Endodermal cell (in vitro differentiated cells): ENCODE measurements at places on chromosomes 13 and 19.

- DNase-seq: no peak
Measured at GRCh38 chr13:100245104-100245503, 156.2 kb downstream of the PCCA start.

DNA sequence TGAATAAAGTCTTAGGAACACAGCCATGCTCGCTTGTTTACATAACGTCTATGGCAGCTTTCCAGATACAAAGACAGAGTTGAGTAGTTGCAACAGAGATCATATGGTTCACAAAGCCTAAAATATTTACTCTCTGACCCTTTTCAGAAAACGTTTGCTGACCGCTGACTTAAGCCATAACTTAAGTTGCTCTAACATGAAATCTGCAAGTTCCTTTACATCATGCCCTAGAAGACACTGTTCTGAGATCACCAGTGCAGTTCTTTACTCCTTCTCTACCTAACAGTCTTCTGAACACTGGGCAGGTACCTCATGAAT is 166.4 kb downstream of the DCLK1 start:
- no peak for DNase-seq

- DNase-seq: no peak
Measured at GRCh38 chr13:74074723-74075122, 59.5 kb downstream of the KLF12 start.

DNA sequence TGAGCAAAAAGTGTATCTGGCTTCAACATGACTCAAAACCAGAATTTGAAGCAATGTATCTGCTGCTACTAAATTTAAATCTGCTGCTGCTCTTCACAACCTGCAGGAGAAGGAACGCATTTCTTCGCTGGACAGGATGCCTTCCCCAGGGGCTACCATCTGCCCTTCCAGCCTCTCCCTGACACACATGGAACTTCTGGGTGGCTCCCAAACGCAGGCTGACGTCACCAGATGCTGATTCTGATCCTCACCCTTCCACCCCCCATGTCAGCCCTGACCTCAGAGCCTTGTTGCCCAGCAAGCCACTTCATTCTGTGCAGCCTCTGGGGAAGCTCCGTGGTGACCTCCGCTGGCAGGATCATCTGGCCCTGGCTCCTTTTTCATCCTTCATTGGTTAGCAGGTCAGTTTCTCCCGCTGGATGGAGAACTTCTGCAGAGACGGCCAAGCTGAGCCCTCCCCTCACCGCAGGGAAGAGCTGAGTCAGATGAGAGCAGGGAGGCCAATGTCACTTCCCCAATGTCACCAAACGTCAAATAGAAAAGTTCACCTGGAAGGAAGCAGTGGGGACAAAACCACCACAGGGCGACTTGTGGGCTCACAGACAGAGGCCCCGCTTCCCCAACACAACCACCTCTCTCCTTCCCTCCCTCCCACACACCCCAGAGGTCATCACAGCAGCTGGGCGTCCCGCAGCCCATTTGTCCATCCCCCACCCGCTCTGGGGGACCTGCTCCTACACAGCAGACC is 14.0 kb upstream of the RAB20 start:
- peak; percentile 89 for DNase-seq

GRCh38 chr19:44813841-44814470 is 5.1 kb downstream of the BCAM start:
- no peak for DNase-seq

GRCh38 chr13:100854006-100854405 is 179.4 kb upstream of the TMTC4 start:
- peak; percentile 76 for DNase-seq

- DNase-seq: peak; percentile 86
Measured at GRCh38 chr19:54517483-54517882, 14.9 kb downstream of the LAIR2 start.

GRCh38 chr13:72427757-72428528 is 299.5 kb downstream of the MZT1 start:
- no peak for DNase-seq

DNA sequence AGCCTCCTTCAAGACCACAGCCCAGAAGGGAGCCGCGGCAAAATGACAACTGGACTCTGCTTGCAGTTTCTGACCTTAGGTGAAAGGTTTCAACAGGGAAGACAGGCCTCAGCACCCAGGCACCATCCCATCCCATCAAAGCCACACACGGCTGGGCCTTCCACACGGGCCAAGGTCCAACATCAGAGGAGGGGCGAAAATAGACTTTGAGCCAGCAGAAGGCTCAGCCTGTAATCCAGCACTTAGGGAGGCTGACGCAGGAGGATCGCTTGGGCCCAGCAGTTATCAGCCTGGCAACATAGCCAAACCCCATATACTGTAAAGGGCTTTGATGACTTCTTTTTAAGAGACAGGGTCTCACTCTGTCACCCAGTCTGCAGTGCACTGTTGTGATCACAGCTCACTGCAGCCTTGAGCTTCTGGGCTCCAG is 26.8 kb upstream of the TINCR start:
- no peak for DNase-seq

DNA sequence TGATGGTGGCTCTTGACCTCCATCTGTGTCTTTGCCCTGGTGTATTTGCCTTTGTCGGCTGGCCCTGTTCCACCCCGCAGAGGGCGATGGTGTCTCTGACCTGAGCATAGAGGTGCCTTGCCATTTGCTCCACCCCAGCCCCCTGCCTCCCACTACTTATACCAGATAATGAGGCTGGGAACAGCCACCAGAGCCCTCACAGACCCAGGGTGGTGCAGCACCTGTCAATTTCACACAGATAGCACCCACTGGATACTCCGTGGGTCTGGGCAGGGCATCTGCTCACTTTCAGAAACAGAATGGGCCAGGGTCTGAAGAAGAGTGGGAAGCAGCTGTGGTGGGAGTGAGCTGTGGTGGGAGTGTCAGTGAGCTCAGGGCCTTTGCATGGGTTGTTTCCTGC is 4.1 kb downstream of the ZNF536 start:
- DNase-seq: peak; percentile 74

- DNase-seq: peak; percentile 38
Measured at GRCh38 chr19:33187183-33187540, 7.0 kb upstream of the LRP3 start.

DNA sequence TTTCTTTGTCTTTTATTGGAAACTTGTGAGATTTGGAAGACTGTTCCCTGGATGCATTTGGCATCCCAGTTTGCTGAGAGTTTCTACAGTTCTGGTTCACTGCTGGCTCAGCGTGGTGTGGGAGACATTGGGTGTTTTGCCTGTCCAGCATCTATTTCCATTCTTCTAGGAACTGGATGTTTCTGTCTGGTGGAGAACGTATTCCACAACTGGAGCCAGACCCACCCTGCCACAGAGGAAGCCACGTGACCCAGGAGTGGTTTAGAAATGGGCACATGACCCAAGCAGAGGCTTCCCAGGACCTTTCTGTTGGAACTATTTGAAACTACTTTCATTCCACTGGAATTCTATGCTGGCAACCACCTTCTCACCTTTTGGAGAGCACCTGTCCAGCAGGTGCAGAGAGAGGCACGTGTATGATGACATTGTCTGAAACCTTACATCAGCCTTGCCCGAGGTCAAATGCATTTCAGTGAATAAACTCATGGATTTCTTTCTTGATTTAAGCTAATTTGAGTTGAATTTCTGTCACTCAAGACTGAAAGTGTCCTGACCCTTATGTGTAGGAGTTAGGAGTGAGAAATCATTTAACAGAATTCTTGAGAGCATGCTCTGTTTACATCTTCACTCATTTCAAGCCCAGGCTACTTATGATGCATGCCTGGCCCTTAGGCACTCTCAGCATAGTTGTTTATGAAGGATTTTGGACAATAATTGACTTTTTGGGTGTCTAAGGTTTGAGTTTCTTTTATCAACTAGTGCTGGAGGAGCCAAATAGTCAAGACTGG is 121.8 kb downstream of the AKAP11 start:
- DNase-seq: no peak

- DNase-seq: peak; percentile 66
Measured at GRCh38 chr19:810077-810855, 11.5 kb downstream of the PLPPR3 start.

DNA sequence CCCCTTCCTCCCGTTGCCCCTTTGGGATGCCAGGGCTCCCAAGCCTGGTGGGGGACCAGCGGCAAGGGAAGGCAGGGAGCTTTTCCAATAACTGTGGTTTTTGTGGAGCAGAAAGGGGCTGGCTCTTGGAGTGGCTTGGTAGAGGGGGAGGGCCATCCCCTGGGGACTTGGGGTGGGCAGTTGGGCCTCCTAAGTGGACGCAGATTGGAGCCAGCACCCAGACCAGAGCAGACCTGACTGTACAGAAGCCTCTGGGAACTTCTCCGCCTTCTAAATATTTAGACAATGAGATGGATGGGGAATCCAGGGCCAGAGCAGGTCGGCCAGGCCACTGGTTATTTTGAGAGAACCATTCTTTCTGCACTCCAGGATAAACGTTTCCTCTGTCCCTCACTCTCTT is 4.2 kb downstream of the PTGIR start:
- no peak for DNase-seq

DNA sequence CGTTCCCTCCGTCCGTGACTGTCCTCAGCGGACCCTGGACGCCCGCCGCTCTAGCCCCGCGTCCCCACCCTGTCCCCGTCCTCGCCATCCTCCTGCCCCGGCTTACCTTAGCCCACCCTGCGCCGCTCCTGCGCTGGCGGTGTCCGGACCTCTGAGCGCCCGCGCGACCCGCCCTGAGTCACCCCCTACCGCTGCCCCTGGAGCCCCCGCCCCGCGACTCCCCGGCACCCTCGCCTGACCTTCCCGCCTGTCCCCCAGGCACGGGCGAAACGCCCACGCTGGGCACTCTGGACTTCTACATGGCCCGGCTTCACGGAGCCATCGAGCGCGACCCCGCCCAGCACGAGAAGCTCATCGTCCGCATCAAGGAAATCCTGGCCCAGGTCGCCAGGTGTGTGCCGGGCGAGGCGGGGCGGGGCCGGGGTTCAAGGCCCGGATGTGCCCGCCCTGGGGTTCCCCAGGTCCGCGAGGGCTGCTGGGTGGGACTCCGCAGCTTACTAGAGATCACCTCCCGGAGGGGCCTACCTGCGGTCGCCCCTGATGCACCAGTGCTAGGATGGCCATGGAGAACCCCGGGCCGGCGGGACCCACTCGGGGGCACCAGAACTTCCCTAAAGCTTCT is 5.1 kb downstream of the HMG20B start:
- DNase-seq: peak; percentile 89

DNA sequence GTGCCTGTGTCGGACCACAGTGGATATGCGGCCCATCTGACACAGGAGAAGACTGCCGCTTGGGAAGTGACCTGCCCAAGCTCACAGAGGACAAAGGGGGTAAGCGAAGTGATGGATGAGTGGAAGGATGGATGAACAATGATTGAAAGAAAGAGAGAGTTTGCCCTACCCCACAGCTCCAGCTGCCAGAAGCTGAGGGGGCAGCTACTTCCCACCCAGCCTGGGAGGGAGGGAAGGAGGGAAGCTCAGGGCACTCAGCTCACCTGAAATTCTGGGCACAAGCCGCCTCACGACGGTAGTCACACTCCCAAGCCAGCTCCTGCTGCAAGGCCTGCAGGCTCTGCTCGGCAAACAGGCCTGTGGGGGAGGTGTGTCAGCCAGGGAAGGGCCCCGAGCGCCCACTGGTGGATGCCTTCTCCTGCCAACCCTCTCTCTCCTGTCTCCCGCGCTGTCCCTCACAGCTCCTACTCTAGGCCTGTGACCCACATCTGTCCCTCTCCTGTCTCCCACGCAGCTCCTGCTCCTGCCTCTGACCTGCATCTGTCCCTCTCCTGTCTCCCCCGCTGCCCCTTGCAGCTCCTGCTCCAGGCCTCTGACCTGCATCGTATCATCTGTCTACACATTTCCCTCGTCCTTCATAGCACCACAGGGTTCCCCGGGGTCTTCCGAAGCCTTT is 12.0 kb upstream of the NUMBL start:
- DNase-seq: peak; percentile 92

DNA sequence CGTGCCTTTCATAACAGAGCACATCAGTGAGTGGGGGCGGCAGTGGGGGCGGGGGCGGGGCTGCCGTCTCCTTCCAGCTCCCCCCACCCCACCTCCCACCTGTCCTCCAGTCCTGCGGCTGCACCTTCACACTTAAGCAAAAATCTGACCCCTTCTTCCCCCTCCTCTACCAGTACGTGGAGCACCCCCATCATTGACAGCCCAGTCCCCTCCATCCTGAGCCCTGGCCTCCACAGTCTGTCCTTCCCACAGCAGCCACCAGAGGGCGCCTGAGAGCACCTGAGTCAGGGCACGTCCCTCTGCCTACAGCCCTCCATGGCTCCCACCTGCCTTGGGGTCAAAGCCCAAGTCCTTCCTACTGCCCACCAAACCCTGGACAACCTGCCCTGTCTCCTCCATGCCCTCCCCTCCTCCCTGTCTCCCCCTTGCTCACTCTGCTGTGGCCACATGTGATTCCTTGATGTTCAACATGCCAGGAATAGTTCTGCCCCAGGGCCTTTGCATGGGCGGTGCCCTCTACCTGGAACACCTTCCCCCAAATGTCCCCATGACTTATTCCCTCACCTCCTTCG is 4.0 kb downstream of the EBI3 start:
- DNase-seq: peak; percentile 93

- peak; percentile 91 for DNase-seq
Measured at GRCh38 chr19:13212759-13213330, 62.6 kb downstream of the IER2 start.

GRCh38 chr13:30725326-30726085 is 9.8 kb upstream of the ALOX5AP start:
- DNase-seq: peak; percentile 5

DNA sequence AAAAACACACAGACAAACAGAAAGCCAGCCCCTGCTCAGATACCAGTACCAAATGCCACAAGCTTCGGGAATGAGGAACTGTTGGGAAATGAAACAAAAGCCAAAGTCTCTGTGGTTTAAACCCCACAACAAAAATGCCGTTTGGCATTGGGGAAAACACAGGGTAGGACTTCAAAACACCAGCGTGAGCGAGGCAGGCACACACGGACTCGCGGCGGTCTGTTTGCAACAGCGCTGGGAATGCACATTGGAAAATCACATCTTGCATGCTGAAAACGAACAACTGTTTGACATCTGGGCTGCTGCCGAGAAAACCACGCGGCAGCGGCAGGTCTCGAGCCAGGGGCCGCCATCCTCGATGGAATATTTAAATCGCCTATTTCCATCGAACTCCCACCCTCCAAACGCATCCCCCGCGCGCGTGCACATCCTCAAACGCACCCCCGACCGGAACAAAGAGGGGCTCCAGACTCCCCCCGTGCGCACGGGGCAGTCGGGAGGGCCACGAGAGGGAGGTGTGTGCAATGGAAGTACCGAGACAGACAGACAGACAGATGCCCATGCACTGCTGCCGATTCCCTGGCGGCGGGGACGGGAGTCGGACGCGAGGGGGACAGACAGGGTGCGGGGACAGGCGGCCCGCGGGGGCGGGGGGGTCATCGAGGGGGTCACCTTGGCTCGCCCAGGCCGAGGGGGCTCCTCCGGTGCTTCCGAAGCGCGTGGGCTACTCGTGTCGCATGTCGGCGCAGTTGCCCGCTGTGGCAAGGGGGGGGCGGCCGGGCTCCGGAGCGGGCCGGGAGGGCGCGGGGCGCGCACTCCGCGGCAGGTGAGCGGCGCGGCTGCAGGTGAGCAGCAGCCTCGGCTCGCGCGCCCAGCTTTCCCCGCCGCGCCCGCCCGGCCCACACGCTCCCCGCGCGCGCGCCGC is at the start of gene GPR12:
TSS of gene GPR12 (minus strand) at position 880 of the 925 bp plus-strand sequence. CDS start 959 bp downstream, outside the sequence.
- peak; percentile 54 for DNase-seq
